Substantia nigra (tissue), 51 donors: ENCODE measurements at places on chromosomes 7 and 10.

GRCh38 chr7:127578711-127579275 lies 6.6 kb downstream of the GCC1 start:
- DNase-seq, result no peak

DNA sequence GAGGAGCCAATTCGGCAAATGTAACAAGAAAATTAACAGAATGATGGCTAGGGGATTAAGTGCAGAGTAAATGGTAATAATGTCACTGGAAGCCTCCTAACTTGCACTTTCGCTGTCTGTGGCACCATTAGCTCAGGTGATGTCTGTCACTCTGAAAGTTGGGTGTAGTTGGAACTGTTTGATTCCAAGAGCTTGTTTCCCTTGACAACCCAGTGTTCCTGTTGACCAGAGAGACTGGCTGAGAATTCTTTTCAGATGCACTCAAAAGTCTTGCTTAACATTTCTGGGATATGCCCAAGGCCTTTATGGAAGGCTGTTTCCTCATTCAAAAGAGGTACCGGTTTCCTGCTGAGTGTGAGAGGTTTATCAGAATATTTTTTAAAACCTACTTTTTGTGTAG lies 49.6 kb downstream of the PLPP4 start:
- DNase-seq, result no peak

GRCh38 chr10:97759946-97760345 lies 11.9 kb downstream of the SFRP5 start:
- DNase-seq, result no peak

GRCh38 chr10:100508691-100509150 lies 10.9 kb downstream of the SEC31B start:
- DNase-seq, result no peak

GRCh38 chr10:109205929-109206585 lies 717.3 kb downstream of the XPNPEP1 start:
- no peak for DNase-seq

- no peak for DNase-seq
These were observed 147.3 kb downstream of the ZMYND11 start for GRCh38 chr10:282294-283139.

DNA sequence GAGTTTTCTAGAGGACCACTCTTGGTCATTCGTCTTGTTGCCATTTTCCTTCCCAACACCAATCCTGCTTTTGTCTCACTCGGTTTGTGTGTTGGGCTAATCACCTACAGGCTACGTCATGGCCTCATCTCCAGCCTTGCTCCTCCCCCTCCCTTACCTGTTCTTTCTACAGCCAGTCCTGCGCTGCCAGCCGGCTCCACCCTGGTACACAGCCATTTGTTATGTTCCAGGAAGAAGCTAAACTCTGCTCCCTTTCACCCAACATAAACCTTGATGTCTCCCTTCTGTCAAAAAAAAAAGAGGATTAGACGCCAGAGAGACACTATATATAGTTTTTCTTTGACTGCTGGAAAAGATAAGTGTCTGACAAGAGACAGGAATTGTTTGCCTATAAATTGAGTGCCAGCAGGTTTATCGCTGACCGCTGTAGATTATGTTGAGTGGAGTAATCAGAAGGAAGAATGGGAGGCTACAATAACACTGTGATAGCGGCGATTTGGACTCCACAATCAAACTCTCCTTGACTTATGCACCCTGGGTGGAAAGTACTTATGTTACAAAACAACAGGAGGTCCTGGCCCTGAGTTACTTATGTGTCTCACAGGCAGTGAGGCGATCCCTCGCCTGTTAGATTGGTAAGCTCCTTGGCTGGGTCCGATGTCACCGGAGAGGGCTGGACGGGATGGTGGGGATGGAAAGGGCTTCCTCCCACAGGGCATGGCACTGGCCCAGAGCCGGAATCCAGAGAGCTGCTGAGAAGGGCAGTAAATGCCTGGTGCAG lies 171.3 kb upstream of the BMPER start:
- no peak for DNase-seq

- peak; percentile 50 for DNase-seq
These were observed 121.0 kb downstream of the HIP1 start for GRCh38 chr7:75617634-75618234.

- no peak for DNase-seq
These were observed 76.9 kb upstream of the VOPP1 start for GRCh38 chr7:55649238-55649637.

GRCh38 chr7:108079648-108080591 lies 50.2 kb downstream of the LAMB4 start:
- DNase-seq, result no peak

DNA sequence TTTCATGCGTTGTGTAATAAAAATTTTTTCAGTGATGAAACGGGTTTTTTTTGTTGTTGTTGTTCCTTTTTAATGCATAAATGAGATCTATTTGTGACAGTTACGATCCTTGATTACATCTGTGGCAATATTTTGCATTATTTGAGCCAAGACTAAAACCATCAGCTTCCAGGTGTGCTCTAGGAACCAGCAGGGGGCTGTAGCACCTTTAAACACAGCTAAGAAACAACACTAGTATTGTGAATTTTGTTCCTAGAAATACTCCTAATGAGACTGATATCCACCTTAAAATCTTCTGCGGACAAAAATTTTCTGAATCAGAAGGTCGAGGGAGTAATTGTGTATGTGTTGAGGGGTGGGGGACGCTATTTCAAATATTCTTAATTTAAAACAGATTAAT lies 52.6 kb downstream of the FGFBP3 start:
- DNase-seq, result no peak

DNA sequence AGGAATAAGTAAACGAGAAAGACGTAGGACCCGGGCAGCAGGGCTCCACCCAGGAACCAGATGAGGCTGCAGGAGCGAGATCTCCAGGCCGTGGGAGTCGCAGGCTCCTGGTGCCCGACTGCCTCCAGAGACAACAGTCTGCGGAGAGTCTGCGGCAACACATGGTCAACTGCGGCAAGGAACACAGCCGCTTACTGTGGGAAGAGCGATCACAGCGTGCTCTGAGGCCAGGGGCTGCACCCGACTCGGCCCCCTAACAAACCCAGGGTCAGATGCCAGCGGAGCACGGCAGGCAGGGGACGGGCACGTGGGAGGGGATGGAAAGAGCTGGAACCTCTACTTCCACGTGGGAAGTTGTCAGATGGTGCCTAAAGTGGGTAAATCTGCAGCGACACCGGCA lies 26.6 kb downstream of the GET4 start:
- DNase-seq, result no peak

- no peak for DNase-seq
These were observed 379.9 kb downstream of the SH2D4B start for GRCh38 chr10:80917636-80918035.

DNA sequence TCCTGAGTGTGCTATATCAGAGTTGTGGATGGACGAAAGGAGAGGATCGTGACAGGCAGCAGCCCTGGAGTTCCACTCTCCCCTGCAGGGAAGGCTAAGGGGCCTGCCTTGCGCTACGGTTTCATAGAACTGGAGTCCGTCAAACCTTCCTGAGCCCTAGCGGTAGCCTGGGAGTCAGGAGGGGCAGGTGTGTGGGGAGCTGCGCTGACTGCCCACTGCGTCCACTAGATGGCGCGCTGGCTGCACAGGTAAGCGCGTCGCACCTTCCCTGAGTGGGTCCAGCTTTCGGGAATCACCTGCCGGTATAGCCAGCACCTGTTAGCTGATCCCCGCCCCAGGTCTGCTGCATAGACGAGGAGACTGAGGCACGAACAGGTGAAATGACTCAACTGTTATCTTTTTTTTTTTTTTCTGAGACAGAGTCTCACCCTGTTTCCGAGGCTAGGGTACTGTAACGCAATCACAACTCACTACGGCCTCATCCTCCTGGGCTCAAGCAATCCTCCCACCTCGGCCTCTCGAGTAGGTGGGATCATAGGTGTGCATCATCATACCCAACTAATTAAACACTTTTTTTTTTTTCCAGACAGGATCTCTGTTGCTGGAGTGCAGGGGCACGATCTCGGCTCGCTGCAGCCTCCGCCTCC lies 20.2 kb upstream of the BAIAP2L1 start:
- no peak for DNase-seq

- no peak for DNase-seq
These were observed 540.7 kb downstream of the MAGI2 start for GRCh38 chr7:78912781-78913180.

- DNase-seq, result no peak
These were observed 5.5 kb downstream of the FAM3C start for GRCh38 chr7:121390617-121391016.

- DNase-seq, result no peak
These were observed 66.9 kb downstream of the STK17A start for GRCh38 chr7:43649755-43650274.

- DNase-seq, result no peak
These were observed 128.4 kb downstream of the ARHGAP22 start for GRCh38 chr10:48476279-48476982.

DNA sequence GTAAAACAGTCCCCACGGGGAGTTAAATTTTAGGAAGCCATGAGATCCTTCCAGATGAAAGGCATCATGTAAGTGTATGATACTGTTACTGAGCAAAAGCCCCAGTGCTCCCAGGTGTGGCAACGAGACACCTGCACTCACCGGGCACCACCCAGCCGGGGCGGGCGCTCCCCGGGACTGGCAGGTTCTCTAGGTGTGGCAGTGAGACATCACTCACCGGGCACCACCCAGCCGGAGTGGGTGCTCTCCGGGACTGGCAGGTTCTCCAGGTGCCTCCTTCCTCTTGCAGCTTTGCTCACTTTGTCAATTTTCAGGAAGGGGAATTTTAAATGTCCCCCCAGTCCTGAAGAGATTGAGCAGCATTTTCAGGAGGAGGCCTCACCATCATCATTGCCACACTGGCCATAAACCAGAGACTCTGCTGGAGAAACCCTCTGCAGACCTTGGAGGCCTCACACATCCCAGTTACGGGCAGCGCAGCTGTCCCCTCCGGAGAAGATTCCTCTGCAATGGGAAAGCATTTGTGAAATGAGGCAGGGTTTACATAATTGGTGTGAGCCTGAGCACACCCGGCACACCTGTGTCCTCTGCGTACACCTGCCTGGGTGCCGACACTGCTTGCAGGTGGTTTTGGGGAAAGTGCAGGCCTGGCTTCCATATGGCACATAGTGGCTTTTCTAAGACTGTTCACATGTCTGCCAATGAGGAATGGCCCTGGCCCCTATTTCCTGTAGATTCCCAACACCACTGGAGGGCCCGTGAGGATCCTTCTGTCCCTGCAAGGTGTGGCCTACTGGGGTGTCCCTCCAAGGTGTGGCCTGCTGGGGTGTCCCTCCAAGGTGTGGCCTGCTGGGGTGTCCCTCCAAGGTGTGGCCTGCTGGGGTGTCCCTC lies 191.4 kb downstream of the EBF3 start:
- no peak for DNase-seq

- DNase-seq, result no peak
These were observed 391.4 kb downstream of the PLXDC2 start for GRCh38 chr10:20207653-20208052.

DNA sequence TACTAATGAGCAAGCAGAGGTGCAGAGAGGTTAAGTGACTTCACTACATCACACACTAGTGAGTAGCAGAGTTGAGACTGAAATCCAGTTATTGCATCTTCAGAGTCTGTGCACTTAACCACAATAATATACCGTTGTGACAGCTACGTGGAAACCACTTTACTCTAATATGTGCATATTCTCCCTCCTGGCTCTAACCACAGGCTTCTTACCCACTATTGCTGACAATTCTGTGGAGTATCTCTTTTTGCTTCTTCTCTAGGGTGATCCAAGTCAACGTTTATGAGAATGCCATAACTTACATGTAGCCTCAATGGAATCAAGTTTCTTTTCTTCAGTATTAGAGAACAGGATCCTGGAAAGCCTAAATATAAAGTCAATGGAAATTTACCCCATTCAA lies 64.2 kb upstream of the MEOX2 start:
- DNase-seq, result no peak

DNA sequence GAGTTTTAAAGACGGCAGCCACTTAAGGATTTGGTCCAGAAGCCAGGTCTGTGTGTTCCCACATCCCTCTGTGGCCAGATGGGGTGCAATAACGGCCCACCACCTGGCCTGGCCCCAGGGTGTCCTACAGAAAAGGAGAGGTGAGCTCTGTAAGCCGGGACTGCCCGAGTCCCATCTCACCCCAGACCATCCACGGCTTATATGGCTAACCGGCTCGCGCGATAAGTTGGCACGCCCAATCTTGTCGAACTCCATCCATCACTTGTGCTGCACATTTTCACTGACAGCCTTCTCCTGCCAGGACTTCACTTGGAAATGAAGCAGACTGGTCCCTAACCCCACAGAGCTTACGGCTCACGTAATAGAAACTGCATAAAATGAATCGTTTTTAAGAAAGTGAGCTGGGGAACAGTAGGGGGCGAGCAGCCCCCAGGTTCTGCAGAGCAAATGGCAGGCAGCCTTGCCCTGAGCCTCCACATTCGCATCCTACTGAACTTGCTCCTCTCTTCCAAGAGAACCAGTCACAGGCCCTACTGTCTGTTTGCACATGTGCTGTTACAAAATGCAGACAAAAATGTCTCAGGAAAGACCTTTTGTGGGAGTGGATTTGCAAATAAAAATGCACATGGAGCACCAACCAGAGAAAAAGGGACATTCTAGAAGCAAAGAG lies 98.2 kb downstream of the TNS3 start:
- no peak for DNase-seq

GRCh38 chr10:48535416-48536155 lies 69.3 kb downstream of the ARHGAP22 start:
- DNase-seq, result no peak

- DNase-seq, result no peak
These were observed 68.2 kb upstream of the GRM8 start for GRCh38 chr7:127320974-127321373.

DNA sequence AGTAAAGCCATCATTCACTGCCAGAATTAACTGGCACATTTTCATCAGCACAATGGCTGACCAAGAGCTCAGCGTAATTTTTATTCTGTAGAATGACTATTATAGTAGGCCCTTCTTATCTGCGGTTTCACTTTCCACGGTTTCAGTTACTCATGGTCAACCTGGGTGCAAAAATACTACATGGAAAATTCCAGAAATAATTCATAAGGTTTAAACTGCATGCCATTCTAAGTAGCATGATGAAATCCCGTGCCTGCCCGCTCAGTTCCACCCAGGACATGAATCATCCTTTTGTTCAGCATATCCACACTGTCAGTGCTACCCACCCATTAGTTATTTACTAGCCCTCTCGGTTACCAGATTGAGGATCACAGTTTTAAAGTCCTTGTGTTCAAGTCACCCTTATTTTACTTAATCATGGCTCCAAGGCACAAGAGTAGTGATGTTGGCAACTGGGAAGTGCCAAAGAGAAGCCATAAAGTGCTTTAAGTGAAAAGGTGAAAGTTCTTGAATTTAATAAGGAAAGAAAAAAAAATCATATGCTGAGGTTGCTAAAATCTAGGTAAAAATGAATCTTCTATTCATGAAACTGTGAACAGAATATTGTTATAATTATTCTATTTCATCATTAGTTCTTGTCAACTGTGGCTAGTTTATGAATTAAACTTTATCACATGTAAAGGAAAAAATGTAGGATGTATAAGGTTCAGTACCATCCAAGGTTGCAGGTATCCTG lies 204.9 kb downstream of the DOCK4 start:
- DNase-seq, result no peak
